Caudate nucleus (tissue), 63 donors: ENCODE measurements at places on chromosomes 13 and 19.
A peak's percentile ranks its signal among the peaks of the same experiment; 100 is the strongest.

- no peak for DNase-seq
Measured at GRCh38 chr19:4415352-4415751, 12.9 kb downstream of the CHAF1A start.

DNA sequence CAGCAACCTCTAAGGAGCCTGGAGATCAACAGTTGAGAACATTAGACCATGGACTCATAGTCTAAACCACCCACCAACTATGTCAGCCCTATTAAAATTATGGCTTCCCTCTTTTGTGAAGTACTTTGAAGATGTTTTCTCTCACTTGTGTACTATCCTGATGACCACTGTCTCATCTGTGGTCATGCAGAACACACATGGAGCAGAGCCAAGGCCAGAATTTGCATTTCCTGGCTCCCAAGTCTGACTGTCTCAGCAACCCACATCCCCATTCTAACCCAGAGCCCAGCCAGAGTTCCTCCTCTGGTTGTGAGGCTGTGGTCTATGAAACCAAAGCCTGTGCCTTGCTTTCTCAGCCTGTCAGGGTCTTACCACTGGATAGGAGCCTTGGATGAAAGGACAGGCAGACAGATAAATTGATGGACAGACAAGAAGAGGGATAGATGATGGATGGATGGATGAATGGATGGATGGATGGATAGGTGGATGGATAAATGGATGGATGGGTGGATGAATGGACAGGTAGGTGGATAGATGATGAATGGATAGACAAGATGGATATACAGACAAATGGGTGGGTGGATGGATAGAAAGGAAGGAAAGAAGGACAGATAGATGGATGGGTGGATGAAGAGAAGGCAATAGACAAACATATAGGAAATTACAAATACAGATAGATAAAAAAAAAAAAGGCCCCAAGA, 35.4 kb downstream of the ZNF557 start:
- DNase-seq, result no peak

DNA sequence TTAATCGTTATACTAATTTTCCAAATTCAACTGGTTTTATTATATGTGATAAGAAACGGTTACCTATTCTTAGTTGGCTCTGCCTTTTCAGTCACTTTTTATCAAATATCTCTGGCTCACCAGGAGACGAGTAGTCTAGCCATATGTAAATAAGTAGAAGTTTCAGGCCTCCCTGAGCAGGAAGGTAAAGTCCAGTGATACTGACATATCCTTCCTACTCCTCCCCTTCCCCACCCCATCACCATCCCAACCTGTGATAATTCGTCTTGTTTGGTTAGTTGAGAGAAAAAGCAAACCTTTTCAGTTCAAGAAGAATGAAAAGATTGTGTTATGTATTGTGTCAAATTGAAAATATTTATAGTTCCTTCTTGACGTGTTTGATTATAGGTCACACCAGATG, 53.9 kb downstream of the TM9SF2 start:
- no peak for DNase-seq

- no peak for DNase-seq
Measured at GRCh38 chr13:42334329-42334706, 62.4 kb downstream of the AKAP11 start.

DNA sequence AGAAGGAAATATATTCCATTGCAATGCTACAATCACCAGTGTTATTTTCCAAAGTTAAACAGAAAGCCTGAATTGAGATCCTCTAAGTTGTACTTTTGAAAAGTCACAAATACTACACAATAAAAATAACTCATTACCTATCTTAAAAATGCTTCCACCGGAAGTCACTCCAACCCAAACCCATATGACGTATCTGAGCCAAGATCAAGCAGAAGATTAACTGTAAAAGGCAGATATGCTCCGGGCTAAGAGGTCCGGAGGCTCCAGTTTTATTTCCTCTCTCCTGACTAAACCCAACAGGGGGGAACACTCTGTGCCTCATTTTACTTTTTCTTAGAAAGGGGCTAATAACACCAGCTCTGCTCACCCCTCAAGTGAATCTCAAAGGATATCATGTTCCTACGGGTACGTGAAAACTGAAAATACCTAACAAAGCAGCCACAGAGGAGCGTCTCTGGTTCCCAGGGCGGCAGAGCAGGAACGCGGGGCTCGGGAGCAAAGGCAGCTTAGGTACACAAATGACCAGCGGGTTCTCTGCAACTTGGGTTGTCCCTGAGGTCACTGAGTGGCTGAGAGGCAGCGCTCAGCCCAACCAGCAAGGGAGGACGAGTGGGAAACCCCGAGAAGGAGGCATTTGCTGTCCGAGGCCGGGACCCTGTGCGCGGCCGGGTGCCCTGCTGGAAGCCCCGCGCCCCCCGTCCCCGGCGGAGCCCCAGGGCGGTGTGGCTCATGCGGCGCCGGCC, 750 bp downstream of the RAB20 start:
- no peak for DNase-seq

GRCh38 chr19:6718111-6718740, 2.2 kb downstream of the C3 start:
- DNase-seq, result no peak

GRCh38 chr19:48351341-48351752, 12.4 kb downstream of the TMEM143 start:
- DNase-seq, result peak; percentile 27
